ENCODE measurements at places on chromosomes 6 and 20. TPM values are rescaled to one million over a fixed set of nuclear protein-coding genes. Genes with fewer than 3 reads are reported as not detected.

DNA sequence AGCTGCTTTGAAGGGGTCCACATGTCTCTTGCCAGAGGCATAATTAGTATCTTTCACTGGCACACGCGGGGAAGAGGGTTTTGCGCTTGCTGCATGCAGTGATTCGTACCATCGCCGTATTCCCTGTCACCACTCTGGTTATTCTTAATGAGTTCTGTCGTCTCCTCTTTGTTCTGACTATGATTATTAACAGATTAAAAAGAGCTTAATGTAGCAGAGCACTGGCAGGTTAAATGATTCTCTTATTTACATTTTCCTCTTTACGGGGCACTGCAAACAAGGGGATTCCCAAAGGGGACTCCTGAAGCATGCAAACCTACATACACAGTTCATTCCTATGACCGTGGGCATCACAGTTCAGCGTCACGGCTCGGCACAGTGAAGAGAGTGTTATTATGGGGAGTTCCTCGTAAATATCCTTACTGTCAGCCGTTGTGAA, 204.8 kb downstream of the DTNBP1 start:
- DNase-seq, result no peak

DNA sequence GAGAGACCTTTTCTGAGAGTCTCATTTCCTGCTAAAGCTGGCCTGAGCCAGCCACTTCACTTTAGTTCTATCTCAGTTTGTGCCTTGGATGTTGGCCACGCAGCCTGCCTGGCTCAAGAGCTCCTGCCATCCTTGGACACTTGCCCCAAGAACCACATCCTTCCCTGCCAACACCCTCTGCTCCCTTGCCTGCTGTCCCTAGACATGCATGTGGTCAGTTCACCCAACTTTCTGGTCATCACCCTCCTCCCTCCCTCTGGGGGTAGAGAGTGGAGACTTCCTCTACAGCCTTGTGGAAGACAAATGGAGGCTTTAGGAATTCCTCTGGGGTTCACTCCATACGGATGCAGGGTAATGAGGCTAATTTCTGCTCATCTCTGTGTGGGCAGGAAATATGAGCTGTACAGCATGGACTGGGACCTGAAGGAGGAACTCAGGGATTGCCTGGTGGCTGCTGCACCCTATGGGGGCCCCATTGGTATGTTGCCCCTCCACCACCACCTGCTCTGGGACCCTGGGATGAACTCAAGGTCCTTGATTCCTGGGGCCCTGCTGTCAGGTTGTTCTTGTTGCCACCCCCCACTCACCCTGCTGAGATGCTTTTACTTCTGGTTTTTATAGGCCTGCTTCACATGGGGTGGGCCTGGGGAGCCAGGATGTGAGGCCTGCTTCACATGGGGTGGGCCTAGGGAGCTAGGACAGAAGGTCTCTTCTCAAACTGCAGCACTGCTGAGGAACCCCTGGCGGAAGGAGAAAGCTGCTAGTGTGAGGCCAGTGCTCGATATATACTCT, 13.8 kb upstream of the PTPRA start:
- DNase-seq, result no peak

- no peak for DNase-seq
Observed at GRCh38 chr6:48826901-48827701, 636.0 kb downstream of the MMUT start.

DNA sequence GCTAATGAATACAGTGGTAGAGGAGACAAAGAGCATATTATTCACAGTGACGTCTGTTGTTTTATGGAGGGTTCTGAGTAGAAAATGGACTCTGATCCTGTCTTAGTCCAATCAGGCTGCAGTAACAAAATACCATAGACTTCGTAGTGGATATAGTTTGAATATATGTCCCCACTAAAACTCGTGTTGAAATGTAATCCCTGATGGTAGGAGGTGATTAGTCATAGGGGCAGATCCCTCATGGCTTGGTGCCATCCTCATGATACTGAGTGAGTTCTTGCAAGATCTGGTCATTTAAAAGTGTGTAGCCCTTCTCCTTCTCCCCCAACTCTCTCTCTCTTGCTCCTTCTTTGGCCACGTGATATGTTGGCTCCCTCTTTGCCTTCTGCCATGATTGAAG, 82.5 kb downstream of the CD83 start:
- no peak for DNase-seq

DNA sequence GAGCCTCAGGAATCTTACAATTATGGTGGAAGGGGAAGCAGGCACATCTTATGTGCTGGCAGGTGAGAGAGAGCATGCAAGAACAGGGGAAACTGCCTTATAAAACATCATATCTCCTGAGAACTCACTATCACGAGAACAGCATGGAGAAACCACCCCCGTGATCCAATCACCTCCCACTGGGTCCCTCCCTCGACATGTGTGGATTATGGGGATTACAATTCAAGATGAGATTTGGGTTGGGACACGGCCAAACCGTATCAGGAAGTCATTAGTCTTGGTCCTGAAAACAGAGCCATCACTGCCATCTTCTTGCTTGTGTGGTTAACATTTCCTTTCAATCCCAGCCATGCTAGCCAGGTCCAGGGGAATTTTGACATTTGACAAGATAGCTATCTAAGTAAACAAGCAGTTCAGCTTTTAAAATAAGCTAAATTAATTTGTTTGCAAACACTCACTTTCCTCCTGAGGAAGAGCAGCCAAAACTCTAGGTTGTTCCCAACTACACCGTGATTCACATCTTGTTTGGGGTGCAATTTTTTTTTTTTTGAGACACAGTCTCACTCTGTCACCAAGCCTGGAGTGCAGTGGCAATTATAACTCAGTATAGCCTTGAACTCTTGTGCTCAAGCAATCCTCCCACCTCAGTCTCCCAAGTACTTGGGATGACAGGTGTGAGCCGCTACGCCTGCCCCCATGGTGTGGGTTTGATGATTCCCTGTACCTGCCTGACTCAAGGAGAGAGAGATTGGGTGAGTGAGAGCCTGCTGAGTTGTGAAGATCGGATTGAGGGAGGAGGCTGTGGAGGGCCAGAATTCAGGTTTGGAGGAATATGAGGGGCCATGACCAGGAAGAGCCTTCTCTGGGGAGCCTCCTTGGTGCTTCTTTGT, 13.0 kb upstream of the PPP1R14C start:
- no peak for DNase-seq

The PTCRA gene
- total RNA-seq, result not detected

DNA sequence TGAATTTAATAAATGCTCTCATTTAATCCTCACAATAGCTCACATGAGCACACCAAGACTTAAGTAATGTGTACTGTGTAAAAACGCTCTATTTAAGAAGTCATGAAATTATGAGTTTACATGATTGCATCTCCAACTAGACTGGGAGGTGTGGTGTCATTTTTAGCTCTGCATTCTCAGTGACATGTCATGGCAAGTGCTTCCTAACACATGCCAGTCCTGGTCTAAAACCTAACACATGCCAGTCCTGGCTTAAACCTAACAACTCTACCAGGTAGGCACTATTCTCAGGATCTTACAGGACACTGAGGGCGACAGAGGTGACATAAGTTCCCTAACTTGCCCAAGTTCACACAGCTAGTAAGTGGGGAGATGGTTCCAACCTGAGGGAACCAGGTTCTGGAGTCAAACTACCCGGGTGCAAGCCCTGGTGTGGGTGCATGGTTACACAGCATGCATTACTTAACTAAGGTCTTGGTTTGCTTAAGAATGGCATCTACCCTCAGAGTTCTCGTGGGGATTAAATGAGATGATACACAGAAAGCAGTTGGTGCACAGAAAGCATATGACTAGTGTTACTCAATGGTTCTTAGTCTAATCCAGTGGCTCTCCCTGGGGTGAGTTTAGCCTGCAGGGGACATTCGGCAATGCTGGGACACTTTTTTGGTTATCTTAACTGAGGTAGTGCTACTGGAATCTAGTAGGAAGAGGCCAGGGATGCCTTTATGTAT, 14.7 kb downstream of the CLDN20 start:
- no peak for DNase-seq

The MTHFD1L gene
- total RNA-seq, result 181 TPM

GRCh38 chr6:77715588-77715987, 62.7 kb downstream of the MEI4 start:
- no peak for DNase-seq

The PSORS1C1 gene
- 0.40 TPM for total RNA-seq

- DNase-seq, result no peak
Observed at GRCh38 chr6:110628330-110628729, 151.9 kb upstream of the SLC22A16 start.

DNA sequence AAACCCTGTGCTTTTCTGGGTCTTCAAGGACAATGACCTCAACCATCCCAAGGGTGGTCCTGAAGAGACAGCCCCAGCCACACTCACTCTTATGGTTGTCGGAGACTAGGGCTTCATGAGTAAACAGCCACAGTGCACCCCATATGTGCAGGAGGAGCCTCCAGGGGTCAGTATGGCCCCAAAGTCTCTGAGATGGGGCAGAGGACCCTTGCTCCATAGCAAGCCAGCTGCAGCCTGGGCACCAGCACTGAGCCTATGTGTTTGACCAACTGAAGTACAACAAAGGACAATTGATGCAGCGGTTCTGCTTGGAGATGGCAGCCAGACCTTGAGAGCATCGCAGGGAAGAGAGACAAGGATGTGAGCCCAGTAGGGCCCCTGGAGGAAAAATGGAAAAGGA, 112.2 kb downstream of the LRFN2 start:
- DNase-seq, result no peak

The PDE10A gene
- total RNA-seq, result not detected

The PLCG1 gene
- 117 TPM for total RNA-seq

GRCh38 chr6:166281104-166281503, 27.1 kb downstream of the PRR18 start:
- no peak for DNase-seq

DNA sequence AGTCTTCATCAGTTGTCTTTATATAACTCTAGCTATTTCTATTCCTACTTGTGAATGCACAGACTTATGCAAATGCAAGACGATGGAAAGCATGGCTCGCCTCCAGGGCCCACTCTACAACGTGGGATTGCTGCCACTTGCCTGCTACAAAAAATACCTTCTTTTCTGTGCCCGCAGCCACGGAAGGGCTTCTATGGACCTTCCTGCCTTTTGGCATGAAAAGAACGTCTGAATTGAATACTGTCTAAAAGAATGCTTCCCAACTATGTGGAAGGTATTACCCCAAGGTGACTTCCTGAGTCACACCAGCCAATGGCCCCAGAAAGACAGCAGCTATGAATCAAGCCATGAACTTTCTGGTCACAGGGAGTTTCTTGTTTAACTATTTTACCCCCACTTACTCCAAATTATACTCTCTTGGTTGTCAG, 261.2 kb downstream of the HIVEP2 start:
- no peak for DNase-seq

The SDHAF4 gene
- total RNA-seq, result 16.8 TPM

DNA sequence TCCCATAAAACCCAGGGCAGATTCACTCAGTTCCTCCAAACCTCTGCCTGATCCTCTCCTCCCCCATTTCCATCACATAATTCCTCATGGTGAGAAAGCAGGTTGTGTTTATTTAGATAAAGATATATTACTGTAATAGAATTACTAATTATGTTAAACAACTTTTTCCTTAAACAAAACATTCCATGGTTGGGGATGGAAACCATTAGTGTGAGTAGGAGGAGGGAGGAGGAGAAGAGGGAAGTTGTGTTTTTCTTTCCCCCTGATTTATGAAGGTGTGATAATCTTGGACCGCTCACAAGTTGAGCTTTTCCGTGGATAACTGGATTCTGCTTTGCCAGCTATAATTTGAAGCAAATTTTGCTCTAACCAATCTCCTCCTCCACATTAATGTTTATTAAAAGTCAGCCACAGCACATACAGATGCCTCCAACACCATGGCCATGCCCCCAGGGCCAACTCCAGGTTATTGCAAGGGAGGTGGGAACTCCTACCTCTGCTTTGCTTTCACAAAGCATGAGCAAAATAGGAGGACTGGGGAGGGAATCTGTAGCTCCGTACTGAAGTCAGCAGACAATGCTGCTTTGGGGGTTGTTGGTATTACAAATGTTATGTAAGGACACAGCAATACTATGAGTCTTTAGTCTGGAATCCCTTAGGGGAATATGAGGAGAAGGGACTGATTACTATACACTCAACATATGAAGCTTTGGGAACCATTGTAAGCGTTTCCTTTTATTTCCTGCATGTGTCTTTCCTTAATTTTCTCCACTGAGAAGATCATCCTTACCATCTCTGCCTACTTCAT, 542.0 kb downstream of the DHX35 start:
- DNase-seq, result no peak

DNA sequence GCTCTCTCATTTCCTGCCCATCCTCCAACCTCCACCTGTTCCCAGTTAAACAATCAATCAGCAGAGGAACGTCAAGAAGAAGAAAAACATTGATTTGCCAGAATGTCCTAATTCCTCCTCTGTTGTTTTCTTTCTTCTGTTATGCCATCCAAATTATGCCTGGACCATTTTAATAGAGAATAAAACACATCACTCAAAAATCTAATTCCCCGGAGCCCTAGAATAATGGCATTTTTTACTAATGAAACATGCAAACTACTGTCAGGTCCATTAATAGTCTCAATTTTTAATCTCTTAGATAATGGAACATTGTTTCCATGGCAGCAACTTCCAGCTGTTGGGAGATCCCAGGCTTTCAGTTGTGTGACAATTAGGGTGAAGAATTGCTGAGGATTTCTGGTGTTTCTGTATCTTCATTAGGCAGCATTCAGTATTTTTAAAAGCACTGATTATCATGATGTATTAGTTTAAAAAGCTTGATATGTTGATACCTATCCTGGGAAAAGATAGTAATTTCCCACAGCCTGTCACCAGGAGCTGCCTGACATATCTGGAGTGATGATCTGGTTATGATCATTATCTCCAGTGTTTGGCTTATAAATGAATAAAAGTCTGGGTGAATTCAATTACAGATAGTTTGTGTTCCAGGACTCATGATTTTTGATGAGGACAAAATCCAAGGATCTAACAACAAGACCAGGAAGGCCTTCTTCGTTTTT, 209.8 kb downstream of the TPBG start:
- no peak for DNase-seq

DNA sequence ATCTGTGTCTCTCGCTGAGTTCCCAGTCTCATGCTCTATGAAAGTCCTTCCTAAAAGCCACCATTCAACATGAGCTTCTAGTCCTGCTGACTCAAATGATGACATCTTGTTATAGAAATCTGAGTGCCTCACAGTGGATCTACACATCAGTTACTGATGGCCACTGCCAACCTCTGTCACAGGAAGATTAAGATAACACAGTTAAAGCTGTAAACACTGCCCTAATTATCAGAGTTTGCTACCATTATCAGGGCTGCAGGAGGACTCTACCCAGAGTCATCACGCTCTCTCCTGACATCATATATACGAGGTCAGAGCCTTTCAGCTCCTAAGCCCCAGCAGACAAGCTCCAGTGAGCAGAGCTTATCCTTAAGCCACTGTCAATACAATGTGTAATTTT, 63.2 kb downstream of the HIVEP2 start:
- DNase-seq, result no peak

The FGD2 gene
- 0.48 TPM for total RNA-seq

The COL19A1 gene
- 0.26 TPM for total RNA-seq

DNA sequence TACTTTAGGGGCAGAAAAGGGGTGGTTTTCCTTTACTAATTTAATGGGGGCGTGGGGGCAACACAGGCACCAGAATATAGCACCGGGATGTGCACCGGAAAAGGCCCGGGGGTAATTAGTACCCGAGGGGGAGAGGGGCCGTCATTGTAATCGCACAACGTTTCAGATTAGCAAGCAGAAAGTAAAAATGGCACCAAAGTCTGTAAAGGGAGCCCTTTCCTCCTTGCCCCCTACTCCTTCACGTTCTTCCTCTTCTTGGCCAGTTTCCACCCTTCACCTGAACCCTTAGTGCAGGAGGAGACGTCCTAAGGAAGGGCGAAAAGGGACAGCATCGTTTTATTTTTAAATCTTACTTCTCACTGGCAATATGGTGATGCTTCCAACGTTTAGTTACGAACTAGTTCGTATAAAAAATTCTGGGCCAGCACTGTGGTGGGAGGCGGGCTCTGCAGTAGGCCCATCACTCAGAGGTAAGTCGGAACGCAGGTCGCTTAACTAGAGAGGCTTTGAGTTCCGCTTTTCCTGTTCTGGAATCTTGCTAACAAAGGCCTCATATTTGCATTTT, 742 bp upstream of the CEP85L start:
- no peak for DNase-seq

All from activated naive CD4-positive, alpha-beta T cell treated with anti-CD3 and anti-CD28 coated beads for 36 hours (primary cell).